ENCODE measurements at places on chromosomes 7 and 10.
A peak's percentile ranks its signal among the peaks of the same experiment; 100 is the strongest.

- DNase-seq: no peak
These were observed 457.4 kb upstream of the GALNT17 start for GRCh38 chr7:70674571-70675010.

GRCh38 chr10:106540645-106541044 is 623.9 kb downstream of the SORCS1 start:
- no peak for DNase-seq

GRCh38 chr10:61304746-61305145 is 148.4 kb downstream of the TMEM26 start:
- DNase-seq: no peak

DNA sequence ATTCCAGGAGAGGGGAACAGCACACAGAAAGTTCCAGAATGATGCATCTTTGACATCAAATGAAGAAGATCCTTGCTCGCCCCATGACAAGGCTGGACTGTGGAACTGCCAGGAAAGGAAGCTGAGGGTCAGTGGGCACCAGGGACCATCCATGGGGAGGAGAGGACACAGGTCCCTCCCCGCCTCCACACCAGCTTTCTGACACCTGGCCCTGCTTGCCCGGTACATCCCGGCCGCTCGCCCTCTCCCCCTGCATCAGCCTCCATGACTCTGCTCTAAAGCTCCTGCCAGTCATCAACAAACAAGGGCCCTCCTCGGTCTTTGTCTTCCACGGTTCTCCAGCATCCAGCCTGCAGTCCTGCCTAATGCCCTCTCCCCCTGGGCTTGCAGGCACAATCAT is 222.3 kb downstream of the GRID1 start:
- DNase-seq: no peak

GRCh38 chr10:129877773-129878371 is 86.2 kb downstream of the EBF3 start:
- DNase-seq: no peak

DNA sequence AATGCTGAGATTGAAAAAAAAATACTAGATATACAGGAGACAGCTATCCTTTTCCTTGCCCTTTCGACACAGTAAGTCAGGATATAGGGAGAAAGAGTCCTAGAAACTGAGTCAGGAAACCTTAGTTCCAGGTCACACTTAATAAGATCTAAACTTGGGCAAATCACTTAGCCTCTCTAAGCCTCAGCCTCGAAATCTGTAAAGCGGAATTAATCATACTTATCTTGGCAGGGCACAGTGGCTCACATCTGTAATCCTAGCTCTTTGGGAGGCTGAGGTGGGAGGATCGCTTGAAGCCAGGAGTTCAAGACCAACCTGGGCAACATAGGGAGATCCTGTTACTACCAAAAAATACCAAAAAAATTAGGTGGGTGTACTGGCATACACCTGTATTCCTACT is 4.6 kb downstream of the GARIN1A start:
- DNase-seq: no peak

- DNase-seq: no peak
These were observed 27.9 kb downstream of the HYAL4 start for GRCh38 chr7:123872908-123873307.

GRCh38 chr10:50993771-50994251 is 80.5 kb upstream of the PRKG1 start:
- DNase-seq: no peak

- DNase-seq: peak; percentile 22
These were observed 574 bp upstream of the IL6 start for GRCh38 chr7:22726345-22726906.

GRCh38 chr10:9342885-9343570 is 1288.5 kb downstream of the GATA3 start:
- DNase-seq: peak; percentile 14

DNA sequence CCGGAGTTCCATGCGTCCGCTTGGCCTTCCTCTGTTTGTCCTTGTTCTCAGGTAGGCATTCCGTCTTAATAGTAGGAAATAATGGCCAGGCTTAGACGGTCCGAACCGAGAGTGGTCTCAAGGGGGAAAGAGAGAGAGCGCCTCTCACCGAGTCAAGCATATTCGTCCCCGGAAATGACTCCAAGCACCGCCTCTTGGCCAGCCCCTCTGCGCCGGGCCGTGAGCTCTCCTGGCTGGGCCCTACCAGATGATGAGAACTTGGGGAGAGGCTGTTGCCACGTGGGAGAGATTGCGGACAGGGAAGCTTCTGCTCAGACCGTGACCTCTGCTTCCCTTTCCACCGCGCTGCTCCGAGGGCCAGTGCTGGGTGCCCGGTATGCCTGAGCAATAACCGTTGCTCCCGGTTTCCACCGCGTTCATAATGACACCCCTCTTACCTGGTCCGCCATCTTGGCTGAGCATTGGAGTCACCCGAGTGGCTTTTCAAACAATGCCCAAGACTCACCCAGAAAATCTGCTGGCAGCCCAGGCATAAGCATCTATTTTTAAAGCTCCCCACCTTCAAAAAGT is 251.1 kb upstream of the SHH start:
- DNase-seq: no peak

DNA sequence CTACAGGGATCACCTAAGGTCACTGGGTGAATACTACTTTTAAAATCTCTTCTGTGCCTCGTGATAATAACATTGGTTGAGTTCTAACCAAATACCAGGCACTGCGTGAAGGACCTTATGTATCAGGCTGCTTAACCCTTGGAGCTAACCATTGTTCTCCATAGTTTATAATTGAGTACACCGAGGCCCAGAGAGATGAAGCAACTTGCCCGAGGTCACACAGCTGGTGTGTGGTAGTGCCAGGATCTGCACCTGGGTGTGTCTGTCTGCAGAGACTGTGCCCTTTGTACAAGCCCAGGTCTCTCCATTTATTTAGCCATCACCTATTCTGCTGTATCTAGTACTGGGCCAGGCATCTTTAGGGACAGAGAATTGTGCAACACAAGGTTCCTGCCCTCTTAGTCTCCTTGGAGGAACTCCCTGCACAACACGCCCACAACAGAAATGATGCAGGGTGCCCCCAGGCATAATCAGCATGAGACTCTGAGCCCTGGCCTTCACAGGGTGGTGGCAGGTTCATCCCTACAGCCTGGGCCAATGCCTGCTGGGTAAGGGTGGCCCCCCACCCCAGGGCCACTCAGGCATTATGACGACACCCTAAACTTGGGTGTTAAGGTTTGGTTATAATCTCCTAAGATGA is 31.5 kb downstream of the UNC5B start:
- no peak for DNase-seq

DNA sequence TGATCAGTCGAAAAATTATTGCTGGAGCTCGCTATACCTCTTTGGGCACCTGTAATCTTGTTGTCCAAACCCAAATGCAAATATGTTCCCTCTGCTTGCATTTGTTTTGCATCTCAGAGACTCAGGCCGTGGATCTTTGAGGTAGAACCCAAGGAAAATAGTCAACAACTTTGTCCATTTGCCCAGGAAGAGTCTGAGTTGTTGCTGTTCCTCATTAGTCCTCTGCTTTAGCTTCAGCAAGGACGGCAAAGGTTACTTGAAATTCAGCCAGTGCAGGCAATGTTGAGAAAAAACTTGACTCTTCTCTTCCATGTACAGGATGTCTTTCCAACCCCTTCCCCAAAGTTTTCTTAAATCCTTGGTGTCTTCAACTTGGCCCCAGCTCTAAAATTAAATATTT is 45.8 kb downstream of the PDK4 start:
- DNase-seq: no peak

- DNase-seq: no peak
These were observed 11.7 kb downstream of the CPEB3 start for GRCh38 chr10:92278996-92279696.

GRCh38 chr7:46746695-46747687 is 825.9 kb upstream of the IGFBP3 start:
- no peak for DNase-seq

DNA sequence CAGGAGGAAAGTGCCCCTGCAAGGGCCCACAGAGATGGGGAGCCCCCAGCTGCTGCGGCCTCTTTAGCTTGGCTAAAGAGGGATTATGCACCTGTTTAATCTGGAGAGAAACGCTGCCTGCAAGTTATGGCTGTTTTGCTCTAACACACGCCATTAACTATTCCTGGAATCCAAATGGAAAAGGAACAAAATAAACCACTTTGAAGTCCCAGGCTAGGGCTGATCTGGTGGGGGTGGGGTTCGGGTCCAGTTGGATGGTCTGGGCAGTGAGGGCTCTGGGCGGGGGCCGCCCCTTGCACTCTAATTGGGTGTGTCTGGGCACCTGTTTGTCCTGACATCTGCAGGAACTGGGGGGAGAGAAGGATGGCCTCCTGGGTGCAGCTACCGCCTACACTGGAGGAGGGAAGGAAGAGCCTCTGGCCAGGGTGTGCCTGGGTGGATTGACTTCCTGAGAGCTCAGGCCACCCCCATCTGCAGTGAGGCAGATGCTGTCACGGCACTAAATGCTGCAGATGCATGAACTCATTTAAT is 300.6 kb downstream of the ZEB1 start:
- no peak for DNase-seq

DNA sequence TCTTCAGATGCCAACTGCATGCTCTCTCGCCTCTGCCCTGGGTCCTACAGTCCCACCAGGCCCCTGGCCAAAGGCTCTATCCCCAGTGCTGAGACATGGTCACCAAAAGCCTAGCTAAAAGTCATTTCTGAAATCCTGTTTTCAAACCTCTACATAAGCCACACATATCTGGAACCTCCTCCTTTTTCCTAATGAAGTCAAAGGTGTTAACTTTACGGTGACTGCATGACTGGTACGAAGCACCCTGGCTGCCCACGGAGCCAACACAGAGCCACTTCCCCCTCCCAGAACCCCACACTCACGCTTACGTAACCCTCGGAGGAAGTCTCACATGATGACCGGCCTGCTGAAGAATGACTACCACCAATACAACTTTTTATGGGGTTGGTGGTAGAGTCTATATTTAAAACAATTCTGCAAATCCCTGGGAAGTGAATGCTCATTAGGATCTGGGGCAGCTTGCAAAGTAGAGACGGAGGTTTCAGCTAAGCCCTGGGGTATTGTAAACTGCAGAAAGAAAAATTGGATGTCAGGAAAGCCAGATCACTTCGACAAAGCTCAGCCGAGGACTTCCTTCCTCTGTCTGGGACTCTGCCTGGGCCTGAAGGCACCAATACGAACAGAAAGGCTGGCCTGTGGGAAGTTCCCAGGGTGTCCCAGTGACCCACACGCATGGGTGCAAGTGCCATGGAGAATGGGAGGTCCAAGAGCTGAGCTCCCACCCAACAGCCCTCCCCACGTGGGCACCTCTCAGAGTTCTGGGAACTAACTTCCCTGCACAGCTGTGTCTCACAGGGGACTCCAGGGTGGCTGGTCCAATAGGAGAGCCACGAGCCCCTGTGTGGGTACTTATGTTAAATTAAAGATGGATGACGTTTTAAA is 50.7 kb downstream of the PDGFA start:
- DNase-seq: no peak

DNA sequence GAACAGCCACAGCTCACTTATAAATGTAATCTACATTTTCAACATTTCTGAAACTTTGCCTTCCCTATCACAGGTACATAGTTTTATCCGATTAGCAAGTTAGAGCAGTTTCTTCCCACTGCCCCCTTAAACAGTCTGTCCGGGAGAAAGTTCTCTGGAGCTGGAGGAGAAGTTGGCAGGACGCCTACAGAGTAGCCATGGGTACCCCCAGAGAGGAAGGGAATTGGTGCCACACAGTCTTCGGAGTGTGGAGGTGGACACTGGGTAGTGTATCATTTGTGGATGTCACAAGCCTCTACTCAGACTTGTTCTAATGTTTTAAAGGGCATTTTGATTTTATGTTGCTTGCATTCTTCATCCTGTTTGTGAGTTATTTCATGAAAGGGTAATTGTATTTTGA is 39.0 kb downstream of the TAF3 start:
- DNase-seq: no peak

DNA sequence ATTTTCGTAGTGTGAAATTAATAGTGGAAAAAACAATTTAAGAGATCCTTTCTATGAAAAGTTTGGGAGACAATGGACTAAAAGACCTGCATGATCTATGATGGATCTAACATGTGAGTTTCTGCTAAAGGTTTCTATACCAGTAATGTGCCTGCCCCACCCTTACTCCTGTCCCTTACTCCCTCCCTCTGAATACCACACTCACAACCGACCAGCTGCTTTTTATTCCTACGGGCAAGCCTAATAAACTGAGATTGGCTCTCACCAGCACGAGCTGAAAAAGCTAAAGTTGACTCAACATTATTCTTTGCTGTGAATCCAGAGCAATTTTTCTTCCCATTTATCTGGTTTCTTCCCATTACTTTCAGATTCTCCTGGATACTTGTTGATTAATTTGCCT is 17.8 kb upstream of the REEP3 start:
- DNase-seq: no peak

GRCh38 chr10:91206837-91207474 is 13.5 kb upstream of the PCGF5 start:
- DNase-seq: no peak

- DNase-seq: no peak
These were observed 365.7 kb upstream of the SEMA3C start for GRCh38 chr7:81284576-81284975.

GRCh38 chr7:134943785-134944400 is 42.4 kb upstream of the AGBL3 start:
- no peak for DNase-seq

DNA sequence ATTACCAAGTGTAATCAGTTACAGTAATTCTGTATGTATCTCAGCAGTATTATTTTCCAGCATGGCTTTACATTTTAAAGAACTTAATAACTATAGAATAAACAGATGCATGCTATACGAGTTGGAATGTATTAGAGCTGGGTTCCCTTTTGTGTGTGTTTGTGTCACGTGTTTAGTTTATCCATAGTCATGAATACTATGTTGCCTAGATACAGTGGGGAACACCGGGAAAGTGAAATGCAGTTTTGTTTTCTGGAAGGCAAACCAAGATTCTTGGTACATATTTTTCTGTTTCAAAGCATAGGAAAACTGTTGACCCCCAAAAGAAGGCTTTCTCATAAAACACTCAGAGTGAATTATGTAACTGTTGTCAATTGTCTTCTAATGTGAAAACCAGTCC is 119.0 kb downstream of the FANK1 start:
- no peak for DNase-seq

- no peak for DNase-seq
These were observed 591.1 kb downstream of the TNS3 start for GRCh38 chr7:46990761-46991160.

- no peak for DNase-seq
These were observed 204.6 kb downstream of the ANKRD7 start for GRCh38 chr7:118429141-118429540.
